ENCODE measurements at places on chromosomes 7 and 10.
A peak's percentile ranks its signal among the peaks of the same experiment; 100 is the strongest.

- DNase-seq: no peak
Measured at GRCh38 chr7:96720843-96721242, 11.2 kb upstream of the SEM1 start.

DNA sequence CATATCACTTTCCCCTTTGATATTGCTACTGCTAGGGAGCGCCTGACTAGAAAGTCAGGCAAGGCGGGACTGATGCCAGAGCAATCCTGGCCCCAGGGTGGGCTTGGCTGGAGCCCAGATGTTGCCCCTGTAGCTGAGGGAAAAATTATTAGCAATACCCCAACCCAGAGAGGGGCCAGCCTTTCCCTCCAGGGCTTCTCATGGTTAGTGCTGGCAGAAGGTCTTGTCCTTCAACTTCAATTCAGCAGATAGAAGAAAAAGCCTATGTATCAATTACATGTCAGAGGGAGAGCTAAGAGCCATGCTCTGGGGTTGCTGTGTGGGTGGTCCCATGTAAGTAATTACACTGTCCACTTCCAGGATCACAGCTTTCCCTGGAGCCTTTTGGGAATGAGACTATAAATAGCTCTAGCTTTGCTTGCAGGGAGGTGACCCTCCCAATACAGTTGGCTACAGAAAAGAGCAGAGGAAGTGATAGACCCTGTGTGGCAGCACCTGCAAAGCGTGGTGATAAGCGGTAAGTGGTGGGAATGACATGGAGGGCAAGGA, 579.1 kb downstream of the CCSER2 start:
- no peak for DNase-seq

DNA sequence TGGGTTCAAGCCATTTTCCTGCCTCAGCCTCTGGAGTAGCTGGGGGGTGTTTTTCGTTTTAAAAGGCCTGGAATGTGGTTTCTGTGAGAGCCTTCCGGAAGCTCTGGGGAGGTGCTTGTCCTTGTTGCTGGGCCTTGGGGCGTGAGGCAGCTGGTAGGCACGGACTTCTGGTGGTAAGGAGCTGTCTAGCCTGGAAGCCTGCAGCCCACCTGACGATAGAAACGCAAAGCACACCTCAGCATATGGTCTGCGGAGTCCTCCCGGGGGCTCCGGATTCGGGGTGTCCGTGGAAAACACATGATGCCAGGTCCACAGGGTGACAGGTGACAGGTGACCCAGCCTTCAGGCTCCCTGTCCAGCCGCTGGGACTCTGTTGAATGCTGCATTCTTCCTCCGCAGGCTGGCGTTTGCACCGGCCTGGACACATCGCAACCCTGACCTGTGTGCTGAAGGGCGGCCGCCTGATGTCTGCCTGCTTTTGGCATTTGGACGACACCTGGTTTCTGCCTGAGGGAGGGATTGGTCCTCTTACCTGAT, 37.3 kb downstream of the INPP5A start:
- no peak for DNase-seq

- no peak for DNase-seq
Measured at GRCh38 chr10:103911021-103911459, 6.9 kb downstream of the STN1 start.

- DNase-seq: no peak
Measured at GRCh38 chr7:45660901-45661211, 86.7 kb downstream of the ADCY1 start.

DNA sequence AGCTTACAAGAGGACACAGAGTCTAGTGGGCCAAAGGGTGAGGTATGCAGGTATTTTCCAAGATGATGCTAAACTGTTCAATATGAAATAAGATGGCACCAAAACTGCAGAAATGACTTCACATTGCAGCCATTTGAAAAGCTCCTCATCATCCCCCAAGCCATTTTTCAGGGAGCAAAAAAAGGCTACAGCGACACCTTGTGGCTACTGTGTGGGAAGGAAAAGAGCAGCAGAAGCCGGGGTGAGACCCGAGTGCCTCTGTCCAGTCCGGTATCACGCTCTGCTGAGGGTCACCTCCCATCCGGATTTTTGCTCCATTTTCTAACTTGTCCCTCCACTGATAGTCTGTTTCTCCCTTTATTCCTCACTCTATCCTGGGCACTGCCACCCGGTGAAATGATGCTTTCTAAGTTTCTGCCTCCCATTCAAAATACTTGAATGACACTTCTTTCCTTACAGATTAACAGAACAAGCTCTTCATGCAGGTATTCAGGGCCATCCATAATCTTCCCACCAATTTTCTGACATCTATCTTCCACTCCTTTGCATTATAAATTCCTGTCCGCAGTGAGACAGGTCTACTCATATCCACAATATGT, 220.2 kb downstream of the DGKI start:
- DNase-seq: peak; percentile 25

DNA sequence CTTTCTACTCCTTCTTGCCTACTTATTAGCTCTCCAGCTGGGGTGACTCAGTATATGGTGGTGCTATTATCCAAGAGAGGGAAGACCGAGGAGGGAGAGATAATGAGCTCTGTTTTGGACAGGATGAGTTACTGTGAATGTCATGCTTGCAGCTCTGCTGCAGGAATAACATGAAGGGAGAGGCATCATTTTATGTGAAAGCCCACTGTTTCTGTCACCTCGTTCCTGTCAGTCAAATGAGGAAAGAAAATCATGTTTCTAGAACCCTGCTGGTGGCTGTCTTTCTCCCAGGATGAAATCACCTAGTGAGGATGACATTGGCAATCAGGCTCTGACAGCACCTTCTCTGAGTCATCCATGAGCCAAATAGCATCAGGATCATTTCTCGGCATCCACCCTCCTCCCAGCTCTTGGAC, 1291.6 kb upstream of the AUTS2 start:
- DNase-seq: no peak

DNA sequence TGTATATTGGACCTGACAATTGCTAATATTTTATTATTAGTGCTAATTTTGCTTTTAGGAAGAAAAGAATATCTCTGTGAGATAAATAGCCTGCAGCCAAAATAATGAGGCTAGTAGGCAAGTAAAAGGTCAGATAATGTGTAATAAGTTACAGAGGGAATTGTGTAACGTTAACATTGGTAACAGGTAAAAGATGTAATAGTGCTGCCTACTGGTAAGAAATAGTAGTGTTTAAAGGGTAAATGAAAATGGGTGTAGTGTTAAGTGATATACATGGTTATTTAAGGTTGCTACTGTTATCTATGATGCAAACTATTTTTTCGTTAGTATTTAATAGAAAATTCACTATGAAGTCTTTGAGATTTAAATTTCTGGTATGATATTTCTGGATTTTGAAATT, 9.2 kb upstream of the FOXP2 start:
- DNase-seq: no peak

DNA sequence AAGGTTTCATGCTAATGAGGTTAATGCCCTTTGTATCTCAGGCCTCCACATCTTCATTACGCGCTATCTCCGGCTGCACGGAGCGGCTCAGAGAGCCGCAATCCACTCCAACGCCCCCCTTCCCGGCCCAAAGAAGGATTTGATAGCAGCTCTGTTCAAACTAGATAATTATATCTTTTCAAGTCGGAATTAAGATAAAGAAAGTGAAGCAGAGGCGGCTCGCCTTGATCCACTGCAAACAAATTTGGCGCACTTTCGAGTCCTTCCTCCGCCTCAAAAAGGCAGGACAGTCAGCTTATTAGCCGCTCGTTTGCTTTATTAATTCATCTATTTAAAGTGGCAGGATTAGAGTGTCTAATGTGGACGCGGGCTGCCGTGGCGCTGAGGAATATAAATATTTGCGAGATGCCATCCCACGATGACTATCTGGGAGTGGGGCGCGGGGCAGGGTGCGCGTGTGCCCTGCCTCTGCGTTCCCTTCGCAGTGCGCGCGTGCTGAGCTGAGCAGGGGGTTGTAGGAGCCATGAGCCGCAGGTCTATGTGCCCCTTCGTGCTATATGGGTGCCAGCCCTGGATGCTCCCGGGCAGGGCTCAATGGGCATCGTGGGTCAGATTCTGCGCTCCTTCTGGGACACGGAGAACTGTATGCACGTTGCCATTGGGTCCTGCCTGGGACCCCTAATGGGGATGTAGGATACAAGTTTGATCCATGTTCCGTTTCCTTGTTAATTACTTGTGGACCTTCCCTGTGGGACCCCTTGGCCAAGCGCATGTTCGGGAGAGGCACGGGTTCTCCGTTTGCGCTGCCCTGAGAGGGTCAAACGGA, 9.0 kb downstream of the EMX2 start:
- no peak for DNase-seq

- no peak for DNase-seq
Measured at GRCh38 chr10:58813573-58813972, 300.9 kb downstream of the BICC1 start.

GRCh38 chr7:40175725-40176510, 41.1 kb downstream of the SUGCT start:
- no peak for DNase-seq

- peak; percentile 35 for DNase-seq
Measured at GRCh38 chr7:137538361-137538762, 194.8 kb upstream of the PTN start.

- no peak for DNase-seq
Measured at GRCh38 chr7:48780862-48781261, 143.5 kb upstream of the CDC14C start.

- DNase-seq: no peak
Measured at GRCh38 chr7:44258423-44258760, 57.6 kb downstream of the YKT6 start.

GRCh38 chr7:96679886-96680285, 29.8 kb downstream of the SEM1 start:
- no peak for DNase-seq

DNA sequence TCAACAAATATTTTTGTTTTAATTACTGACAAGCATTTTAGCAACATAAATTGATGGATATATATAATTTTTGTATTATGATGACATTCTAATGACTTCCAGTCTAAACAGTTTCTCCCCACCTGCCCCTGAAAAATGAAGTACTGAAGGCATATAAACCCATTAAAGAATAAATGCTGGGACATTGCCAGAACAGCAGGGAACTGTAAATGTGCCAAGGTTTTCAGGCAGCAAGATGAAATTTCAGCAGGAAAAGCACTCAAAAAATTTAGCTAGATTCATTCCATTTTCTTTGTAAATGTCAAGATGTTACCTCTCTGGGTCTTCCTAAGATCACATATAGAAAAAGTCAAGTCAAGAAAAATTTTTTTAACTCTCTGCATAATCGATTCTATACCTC, 11.0 kb upstream of the TLL2 start:
- DNase-seq: no peak

DNA sequence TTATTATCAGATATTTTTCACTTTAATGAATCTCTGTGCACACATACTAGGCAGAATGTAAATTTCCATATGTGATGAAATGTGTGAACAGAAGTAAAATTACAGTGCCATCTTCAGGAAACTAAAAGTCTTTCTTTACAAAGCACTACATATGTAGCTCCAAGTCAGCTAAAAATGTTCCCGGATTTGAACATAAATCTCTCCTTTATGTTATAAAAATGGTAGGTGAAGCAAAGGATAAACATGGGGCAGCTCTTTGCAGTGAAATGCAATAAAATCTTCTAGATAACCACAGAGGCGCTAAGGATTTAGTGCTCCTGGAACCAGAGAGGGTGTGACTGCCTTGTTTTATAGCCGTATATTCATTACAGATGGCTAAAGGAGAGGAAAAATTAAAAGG, 104.9 kb upstream of the C7orf33 start:
- DNase-seq: no peak

- DNase-seq: no peak
Measured at GRCh38 chr10:36181426-36182178, 539.5 kb upstream of the FZD8 start.

DNA sequence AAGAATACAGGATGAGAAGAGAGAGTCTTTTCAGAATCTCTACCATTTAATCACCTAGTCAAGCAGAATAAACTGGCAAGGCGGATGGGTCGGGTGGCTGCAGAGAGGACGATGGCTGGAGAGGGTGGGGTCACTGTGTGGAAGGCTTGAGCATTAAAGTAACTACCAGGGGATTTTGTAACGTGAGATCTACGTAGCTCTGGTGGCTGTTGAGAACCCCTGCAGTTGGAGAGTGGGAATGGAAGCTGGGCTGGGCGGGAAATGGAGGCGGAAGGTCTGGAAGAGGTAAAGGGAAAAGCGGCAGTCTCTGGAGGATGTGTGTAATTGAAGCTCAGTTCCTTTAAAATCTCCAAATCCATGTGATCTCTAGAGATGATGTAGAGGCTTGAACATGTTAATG, 135.0 kb downstream of the GATA3 start:
- DNase-seq: no peak

DNA sequence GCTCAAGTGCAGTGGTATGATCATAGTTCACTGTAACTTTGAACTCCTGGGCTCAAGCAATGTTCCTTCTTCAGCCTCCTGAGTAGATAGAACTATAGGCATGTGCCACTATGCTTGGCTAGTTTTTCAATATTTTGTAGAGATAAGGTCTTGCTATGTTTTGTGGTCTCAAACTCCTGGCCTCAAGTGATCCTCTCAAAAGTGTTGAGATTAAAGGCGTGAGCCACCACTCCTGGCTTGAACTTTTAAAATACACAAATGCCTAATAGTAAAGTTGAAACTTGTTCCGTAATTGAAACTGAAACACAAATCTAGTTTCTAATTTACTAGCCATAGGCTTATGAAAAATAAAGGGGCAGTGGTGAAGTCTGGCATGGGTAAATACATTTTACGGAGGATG, 65.7 kb downstream of the AP3M1 start:
- no peak for DNase-seq

GRCh38 chr7:91330866-91331265, 66.6 kb downstream of the FZD1 start:
- DNase-seq: no peak

DNA sequence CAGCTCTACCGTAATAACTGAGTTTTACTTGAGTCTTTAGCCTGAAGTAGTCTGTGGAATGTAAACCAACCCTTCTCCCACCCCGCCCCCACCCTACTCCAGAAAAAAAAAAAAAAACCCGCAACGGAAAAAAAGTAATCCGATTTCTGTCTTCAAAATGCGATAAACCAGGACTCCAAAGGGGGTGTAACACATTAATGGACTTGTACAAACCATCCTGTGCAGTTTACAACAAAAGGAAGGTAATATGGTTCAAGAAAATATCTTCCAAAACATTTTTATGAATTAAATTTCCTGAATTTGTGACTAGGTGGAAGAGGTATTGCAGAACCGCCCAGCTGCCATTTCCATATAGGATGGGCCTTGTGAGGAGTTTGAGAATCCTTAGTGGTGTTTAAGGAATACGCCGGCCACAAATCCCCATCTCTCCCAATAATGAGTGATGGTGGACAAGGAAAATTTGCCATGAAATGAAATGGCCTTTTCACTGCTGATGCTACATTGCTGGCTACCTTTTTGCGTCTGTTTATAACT, 10.6 kb downstream of the SKIDA1 start:
- no peak for DNase-seq

- DNase-seq: no peak
Measured at GRCh38 chr7:39168403-39169098, 190.8 kb downstream of the POU6F2 start.

GRCh38 chr7:10803720-10804119, 170.0 kb upstream of the PHF14 start:
- no peak for DNase-seq

DNA sequence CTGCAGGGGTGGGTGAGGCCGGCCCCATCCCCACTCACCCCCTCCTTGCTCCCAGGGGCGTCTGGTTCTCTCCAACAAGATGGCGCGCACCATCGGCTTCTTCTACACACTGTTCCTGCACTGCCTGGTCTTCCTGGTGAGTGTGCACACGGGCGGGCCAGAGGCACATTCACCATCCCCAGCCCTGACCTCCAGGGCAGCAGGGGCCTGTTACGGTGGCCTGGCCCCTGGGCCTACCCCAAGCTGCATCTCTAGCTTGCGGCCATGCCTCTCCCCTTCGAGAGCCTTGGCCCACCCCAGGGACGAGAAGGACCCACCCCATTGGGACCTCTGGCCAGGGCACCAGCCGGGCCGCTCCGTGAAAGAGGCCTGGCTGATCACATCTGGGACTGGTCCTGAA, 4.9 kb upstream of the SH2B2 start:
- DNase-seq: no peak
